ENCODE measurements at places on chromosomes 12 and 14. TPM values are rescaled to one million over a fixed set of nuclear protein-coding genes. Genes with fewer than 3 reads are reported as not detected.

Gene TMEM119
- total RNA-seq, result 0.49 TPM

Gene KLRC3
- total RNA-seq, result not detected

Gene OR10G3
- total RNA-seq, result not detected

Gene NEUROD4
- not detected for total RNA-seq

Gene DIO2
- total RNA-seq, result not detected

Gene FBXO21
- total RNA-seq, result 54.0 TPM

Gene PNP
- total RNA-seq, result 192 TPM

Measured in hair follicular keratinocyte (primary cell).